ENCODE measurements at places on chromosomes 4 and X.

- no peak for DNase-seq
Measured at GRCh38 chr4:186137196-186137794, 32.8 kb downstream of the FAM149A start.

DNA sequence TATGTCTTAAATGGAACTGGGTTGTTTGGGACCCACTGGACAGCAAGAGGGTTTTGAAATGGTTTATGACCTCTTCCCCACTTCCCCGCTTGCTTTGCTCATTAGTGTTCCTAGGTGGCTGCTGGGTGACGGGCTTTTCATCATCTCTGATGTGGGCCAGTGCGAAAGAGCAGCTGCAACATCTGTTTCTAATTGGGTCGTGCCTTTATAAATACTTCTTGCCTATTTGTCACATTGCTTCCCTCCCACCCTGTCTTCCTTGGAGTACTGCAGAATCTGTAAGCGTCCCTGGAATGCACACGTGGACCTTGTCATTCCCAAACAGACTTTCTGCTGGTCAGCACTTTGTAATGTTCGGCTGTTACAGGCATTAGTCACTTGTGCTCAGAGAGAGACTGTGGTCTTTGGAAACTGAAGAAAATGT is 35.2 kb downstream of the SEPTIN11 start:
- no peak for DNase-seq

DNA sequence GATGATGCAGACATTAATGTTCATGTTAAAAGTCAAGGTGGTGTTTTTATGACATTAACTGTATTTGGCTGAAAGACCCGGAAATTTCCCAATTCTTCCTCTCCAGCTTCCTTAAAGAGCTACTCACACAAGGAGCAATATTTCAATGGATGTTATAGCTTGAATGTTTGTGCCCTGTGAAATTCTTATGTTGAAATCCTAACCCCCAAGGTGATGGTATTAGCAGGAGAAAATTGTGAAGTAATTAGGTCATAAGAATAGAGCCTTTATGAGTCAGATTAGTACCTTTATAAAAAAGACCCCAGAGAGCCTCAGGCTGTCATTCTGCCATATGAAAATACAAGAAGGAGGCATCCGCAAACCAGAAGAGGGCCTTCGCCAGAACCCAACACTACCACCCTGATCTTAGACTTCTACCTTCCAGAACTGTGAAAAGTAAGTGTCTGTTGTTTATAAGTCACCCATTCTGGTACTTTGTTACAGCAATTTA is 3.6 kb downstream of the TLR1 start:
- no peak for DNase-seq

DNA sequence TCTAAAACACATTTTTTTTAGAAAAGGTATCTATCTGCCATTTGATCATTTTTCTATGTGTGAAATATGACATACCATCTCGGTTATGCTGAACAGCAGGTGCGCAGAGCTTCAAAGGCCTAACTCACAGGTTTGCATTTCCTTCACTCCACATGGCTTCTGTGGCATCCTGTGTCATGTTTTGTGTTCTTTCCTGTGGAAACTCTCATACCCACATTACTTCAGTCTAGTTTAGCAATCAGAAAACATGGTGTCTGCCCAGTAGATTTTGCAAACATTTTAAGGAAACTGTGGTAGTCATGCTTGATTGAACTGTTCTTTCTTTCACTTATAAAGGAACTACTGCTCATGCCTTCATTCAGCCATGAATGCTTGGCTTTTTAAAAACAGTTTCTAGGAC is 11.3 kb upstream of the ARAP2 start:
- no peak for DNase-seq

DNA sequence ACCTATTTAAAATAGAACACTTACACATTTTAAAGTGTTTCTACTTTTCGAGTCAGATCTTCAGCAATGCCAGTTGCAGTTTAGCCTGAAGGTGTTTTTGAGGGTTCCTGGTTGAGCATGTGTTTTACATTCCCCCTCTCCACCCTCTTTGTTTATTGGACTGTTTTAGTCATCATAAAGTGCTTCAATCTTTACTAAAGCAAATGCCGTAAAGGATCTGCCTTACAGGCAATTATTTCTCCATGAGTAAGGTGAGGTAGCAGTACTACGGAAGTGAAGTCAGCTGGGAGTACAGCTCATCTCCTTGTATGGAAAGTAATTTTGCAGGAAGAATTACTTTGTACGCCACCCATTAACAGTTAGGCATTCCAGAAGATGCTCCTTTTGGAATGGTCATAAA is 36.9 kb downstream of the PDLIM5 start:
- no peak for DNase-seq

- DNase-seq: no peak
Measured at GRCh38 chr4:128868758-128869157, 59.3 kb downstream of the JADE1 start.

- DNase-seq: no peak
Measured at GRCh38 chr4:25687773-25688172, 32.1 kb downstream of the SLC34A2 start.

- no peak for DNase-seq
Measured at GRCh38 chrX:43717161-43717560, 61.1 kb downstream of the MAOA start.

- DNase-seq: no peak
Measured at GRCh38 chrX:100368167-100368566, 41.9 kb downstream of the PCDH19 start.

DNA sequence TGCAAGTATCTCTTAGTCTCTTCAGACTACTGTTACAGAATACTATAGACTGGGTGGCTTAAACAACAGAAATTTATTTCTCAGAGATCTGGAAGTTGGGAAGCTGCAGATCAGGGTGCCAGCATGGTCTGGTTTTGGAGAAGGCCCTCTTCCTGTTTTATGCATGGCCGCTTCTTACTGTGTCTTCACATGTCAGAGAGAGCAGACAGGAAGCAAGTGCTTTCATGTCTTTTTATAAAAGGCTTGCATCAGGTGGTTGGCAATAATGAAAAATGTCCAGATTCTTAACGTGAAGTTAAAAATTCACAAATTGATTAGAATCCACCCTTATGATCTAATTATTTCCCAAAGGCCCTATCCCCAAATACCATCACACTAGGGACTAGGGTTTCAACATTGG is 284.9 kb downstream of the RPA4 start:
- no peak for DNase-seq

DNA sequence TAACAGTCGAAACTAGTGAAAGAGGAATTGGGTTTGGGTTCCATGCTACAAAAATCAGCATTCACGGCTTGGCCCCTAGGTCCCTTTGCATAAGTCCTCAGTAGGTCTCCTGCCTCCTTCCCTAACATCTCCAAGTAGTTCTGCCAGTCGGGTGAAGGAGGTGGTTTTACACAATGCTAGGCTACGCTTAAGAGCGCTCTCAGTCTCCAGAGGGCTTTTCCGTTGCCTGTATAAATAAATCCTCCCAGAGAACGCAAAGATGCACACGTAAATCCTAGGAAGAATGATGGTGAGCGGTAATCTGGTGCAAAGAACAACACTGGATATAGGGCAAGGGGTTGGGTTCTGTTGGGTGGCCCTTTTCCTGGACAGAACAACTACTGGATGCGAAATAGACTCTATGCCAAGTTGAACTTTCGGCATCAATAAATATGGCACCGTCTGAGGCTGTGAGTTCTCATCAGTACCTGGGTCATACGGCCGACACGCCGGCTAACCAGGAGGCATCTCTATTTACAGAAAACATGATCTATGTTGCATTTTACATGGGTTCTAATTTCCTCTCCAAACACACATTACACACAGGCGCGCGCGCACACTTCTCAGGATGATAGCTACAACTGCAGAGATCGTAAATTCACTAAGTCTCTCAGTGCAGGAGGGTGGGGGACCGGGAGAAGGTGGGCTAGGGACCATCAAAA is 1.3 kb downstream of the CAMK2D start:
- DNase-seq: no peak

DNA sequence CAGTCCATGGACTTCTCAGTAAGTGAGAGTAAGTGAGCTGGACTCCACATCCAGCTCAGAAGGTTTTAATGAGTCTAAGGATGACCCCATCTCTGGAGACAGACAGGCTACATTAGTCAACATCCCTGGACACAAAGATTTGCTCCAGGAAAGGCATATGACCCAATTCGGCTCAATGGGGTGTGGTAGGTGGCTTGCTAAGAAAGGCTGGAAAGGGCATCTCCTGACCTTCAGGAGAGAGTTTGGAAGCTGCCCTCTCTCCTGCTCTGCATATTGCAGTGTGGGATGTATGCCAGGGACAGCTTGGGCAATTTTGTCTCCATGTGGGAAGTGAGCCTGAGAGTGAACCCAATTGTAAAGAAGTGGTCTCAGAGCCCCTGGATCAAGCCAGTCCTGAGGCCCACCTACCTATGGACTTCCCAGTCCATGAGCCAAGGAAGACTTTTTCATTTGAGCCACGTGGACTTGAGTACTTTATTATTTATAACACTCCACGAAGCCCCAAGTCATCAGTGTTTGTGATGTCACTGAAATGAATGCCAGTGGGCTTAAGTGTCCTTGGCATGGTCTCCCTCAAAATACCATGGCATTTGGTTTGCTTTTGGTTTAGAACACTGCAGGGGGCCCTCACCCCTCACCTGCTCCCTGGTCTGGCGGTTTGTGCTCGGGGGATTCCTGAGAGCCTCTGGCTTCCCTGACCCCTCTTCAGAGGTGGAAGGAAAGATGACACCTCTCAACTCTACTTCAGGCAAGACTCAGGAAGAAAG is 10.4 kb upstream of the ABLIM2 start:
- DNase-seq: no peak

All from stimulated activated effector memory CD8-positive, alpha-beta T cell treated with anti-CD3 and anti-CD28 coated beads, Interleukin-12 subunit alpha, Interleukin-12 subunit beta, amount 100 ng/mL, for 72 hours (primary cell).